Pulmonary artery endothelial cell (primary cell): ENCODE measurements at places on chromosomes 5 and 9.

DNA sequence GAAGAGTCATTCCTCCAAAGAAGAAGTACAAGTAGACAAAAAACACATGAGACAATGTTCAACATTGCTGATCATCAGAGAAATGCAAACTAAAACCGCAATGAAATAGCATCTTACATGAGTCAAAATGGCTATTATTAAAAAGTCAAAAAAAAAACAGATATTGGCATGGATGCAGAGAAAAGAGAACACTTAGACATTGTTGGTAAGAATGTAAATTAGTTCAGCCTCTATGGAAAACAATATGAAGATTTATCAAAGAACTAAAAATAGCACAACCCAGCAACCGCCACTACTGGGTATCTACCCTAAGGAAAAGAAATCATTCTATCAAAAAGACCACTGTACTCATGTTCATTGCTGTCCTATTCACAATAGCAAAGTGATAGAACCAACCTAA, 157.5 kb downstream of the CHSY3 start:
- no peak for DNase-seq

DNA sequence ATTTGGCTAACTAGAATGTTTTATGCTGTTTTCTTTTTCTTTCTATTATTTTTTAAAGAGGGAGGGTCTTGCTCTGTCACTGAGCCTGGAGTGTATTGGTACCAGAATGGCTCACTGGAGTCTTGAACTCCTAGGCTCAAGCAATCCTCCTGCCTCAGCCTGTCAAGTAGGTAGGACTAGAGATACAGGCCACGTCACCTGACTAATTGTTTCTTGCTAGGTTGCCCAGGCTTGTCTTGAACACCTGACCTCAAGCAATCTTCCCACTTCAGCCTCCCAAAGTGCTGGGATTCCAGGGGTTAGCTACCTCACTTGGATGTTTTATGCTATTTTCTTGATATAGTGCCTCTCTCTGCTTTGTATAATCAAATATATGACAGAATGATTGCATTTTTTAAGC, 166.2 kb downstream of the AOPEP start:
- DNase-seq = no peak

- no peak for DNase-seq
Measured at GRCh38 chr5:164266571-164266970, 761.2 kb downstream of the MAT2B start.

- no peak for DNase-seq
Measured at GRCh38 chr9:136561779-136562178, 15.9 kb upstream of the NOTCH1 start.
